Effector memory CD8-positive, alpha-beta T cell (primary cell): ENCODE measurements at places on chromosomes 6 and 20.
A peak's percentile ranks its signal among the peaks of the same experiment; 100 is the strongest.

DNA sequence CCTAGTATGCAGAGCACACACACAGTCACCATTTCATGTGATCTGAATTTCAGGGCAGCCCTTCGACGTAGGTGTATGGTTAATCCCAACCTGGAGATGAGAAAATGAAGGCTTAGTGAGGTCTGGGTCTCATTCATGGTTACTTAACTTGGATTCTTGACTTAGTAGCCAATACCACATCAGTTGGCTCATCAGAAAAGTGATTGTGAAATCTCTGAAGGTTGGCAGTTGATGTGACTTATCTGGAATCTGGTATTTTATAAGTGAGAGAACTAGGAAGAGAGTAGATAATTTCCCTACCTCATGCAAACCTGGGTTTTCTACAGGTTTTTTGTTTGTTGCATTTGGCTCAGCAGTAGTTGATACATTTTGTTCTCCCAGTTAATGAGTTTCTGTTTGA is 123.7 kb downstream of the CCDC170 start:
- no peak overlapping the region for H3K27ac ChIP-seq
- H3K4me1 ChIP-seq: no peaks in the 10 kb centered on the region
- no peak overlapping the region for H3K4me3 ChIP-seq
- no peak for DNase-seq

DNA sequence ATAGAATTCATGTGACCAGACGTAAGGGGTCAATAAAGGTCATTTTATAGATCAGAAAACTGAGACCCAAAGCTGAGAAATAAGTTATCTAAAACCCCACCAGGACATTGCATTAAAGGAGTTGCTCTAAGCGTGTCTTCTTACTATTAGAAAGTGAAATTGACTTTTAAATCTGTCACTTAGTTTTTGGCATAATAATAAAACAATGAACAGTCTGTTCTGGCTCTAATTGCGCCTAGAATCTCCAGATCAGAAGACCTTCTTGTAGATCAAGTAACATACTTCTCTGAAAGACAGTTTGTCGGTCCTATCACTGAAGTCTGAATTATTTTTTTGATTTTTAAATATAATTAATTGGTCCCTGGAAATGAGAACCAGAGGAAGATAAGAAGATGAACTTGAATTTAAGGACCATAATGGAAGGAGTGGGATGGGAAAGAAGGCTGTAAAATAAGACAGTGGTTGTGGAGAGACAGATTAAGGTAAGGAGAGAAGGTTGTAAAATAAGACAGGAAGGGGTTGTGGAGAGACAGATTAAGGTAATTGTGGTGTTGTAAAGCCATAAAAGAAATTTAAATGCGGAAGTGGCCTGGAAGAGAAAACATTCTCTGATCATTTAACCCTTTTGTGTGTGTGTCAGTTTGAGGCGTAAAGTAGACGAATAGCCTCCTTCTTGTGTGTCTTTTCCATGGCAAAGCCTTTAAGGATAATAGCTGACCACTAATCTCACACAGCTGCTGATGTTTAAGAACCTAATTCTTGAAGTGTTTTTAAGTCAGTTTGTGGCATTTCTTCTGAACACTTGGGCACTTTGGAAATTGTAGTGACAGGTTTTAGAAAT is 20.1 kb downstream of the TOP1 start:
- peak overlapping the region; percentile 60 for H3K4me3 ChIP-seq
- no peak for DNase-seq
- H3K4me1 ChIP-seq: peaks cover 64% of the 10 kb centered on the region

DNA sequence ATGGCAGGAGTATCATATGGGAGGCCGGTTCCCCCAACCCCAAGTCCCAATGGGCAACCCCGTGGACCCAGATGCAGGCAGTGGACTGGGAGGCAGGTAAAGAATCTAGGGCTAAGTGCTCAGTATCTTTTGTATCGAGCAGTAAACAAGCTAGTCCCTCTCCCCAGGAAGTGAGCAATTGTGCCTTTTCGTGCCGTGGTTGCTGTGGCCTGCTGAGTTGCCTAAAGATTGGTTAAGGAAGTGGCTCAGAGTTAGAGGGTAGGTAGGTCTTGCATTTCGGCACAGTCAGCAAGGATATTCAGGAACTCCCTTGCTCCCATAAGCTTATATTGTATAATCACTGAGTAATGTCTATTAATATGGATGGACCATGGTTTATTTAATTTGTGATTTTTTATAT is 1.3 kb upstream of the DNAH8 start:
- peak overlapping the region; percentile 91 for H3K27ac ChIP-seq
- peaks cover 14% of the 10 kb centered on the region for H3K27me3 ChIP-seq
- peak overlapping the region; percentile 48 for H3K4me3 ChIP-seq
- peak; percentile 38 for DNase-seq
- peaks cover 19% of the 10 kb centered on the region for H3K4me1 ChIP-seq

GRCh38 chr6:148723484-148723883 is 23.3 kb upstream of the UST start:
- no peak for DNase-seq
- no peaks in the 10 kb centered on the region for H3K4me1 ChIP-seq
- H3K4me3 ChIP-seq: no peak overlapping the region
- H3K27ac ChIP-seq: no peak overlapping the region
- no peaks in the 10 kb centered on the region for H3K36me3 ChIP-seq

DNA sequence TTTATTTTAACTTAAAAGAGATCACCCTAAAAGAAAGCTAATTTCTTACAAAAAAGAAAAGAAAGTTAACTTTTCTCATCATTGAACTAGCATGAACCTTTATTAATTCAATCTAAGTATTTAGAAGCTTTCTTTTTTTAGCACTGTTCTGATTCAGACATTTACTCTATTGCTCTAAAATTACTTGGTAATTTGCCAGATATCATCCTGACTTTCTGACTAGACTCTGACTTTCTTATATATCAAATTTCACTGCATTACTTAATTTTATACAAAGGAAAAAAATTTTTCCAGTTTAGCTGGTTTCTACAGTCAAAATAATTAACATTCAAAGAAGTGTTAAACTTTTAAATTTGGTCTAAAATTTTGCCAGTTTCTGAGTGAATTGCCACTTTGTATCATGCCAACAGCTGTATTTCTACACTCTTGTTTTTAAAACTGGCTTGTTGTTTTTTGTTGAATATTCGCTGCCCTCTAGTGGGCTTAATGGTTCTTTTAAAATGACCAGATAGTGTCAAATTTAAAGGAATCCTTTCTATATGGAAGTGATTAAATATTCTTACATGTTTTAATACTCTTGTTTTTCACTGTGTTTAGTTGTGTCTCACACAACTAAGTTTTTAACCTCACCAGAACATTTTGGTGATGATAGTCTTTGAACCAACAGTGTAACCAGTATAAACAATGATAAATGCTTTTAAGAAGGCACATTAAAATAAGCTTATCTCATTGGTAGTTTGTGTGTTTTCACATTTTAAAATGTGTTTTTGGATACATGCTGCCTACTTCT is 102.0 kb downstream of the POPDC3 start:
- peaks cover 20% of the 10 kb centered on the region for H3K27me3 ChIP-seq
- H3K4me3 ChIP-seq: no peak overlapping the region
- H3K36me3 ChIP-seq: peaks cover 2% of the 10 kb centered on the region
- no peak for DNase-seq

DNA sequence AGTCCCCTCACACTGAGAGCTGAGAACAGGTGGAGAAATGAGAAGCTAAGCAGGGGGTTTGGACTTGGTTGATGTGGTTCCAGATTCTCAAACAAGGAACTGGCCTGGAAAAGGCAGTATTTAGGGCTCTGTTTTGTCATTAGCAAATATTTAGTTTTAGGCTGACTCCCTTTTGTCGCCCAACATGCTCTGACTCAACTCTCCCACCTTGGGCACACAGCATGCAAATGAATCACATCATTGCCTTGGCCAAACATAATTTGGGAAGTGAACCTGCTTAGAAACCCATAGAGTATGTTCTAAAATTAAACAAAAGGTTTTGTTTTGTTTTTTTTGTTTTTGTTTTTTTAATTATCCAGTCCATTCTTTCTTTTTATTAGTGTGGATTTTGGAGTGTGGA is 9.5 kb upstream of the UQCC2 start:
- no peak overlapping the region for H3K27ac ChIP-seq
- peaks cover 3% of the 10 kb centered on the region for H3K36me3 ChIP-seq
- H3K27me3 ChIP-seq: peaks cover 33% of the 10 kb centered on the region
- no peaks in the 10 kb centered on the region for H3K4me1 ChIP-seq
- no peak overlapping the region for H3K4me3 ChIP-seq
- no peak for DNase-seq

- no peak overlapping the region for H3K27ac ChIP-seq
- H3K4me1 ChIP-seq: no peaks in the 10 kb centered on the region
- H3K36me3 ChIP-seq: peaks cover 2% of the 10 kb centered on the region
- H3K27me3 ChIP-seq: peaks cover 21% of the 10 kb centered on the region
Observed at GRCh38 chr6:70277470-70277869, 25.4 kb downstream of the COL9A1 start.

DNA sequence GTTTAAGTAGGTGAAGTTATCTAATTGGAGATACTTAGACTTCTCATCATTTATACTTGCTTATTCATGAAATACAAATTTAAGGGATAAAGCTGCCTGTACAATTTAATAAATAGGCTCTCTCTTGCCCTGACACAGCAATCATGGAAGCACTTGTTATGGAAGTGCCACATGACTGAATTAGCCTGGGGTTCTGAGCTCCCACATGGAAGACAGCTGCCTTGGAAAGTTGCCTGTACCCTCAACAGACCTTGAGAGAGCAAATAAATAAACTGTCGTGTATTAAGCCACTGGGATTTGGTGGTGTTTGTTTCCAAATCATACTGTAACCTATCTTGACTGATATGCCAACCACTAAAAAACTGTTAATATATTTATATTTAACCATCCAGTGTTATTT is 87.0 kb upstream of the RSPO3 start:
- DNase-seq: no peak
- H3K4me1 ChIP-seq: no peaks in the 10 kb centered on the region
- H3K27me3 ChIP-seq: no peaks in the 10 kb centered on the region

- DNase-seq: peak; percentile 38
- peaks cover 26% of the 10 kb centered on the region for H3K36me3 ChIP-seq
- peaks cover 38% of the 10 kb centered on the region for H3K4me1 ChIP-seq
- H3K27me3 ChIP-seq: no peaks in the 10 kb centered on the region
- H3K4me3 ChIP-seq: peak overlapping the region; percentile 90
- H3K27ac ChIP-seq: peak overlapping the region; percentile 76
Observed at GRCh38 chr6:144582939-144583613, 297.9 kb downstream of the UTRN start.

GRCh38 chr6:115972679-115973078 is 88.0 kb downstream of the FRK start:
- no peak overlapping the region for H3K4me3 ChIP-seq
- DNase-seq: no peak
- peaks cover 22% of the 10 kb centered on the region for H3K27me3 ChIP-seq
- H3K36me3 ChIP-seq: no peaks in the 10 kb centered on the region
- no peak overlapping the region for H3K27ac ChIP-seq

DNA sequence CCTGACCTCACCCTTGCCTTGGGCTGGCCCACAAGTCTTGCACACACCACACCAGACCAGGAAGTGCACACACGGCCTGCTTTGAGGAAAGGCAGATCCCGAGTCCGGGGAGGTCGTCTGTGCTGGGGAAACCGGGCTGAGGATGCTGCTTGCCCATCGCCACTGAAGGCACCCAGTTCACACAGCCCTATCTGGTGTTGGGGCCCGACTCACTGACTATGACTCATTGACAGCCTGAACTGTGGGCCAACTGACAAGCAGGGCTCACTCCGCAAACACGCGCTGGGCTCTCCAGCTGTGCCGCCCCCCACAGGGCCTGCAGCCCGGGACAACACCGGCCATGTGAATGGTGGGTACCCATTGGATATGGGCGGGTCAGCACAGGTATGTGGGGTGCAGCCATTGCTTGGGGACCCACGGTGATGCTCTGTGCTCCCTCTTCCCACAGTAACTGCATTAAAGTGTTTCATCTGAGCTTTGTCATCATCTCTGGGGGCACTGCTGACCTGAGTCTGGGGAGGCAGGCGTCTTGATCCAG is 1.6 kb downstream of the SAMD10 start:
- DNase-seq: peak; percentile 39
- peaks cover 49% of the 10 kb centered on the region for H3K4me1 ChIP-seq
- H3K27me3 ChIP-seq: no peaks in the 10 kb centered on the region
- peak overlapping the region; percentile 85 for H3K27ac ChIP-seq
- peak overlapping the region; percentile 88 for H3K4me3 ChIP-seq

- H3K27ac ChIP-seq: no peak overlapping the region
- peak overlapping the region; percentile 4 for H3K4me3 ChIP-seq
- DNase-seq: no peak
- H3K27me3 ChIP-seq: peaks cover 84% of the 10 kb centered on the region
- H3K36me3 ChIP-seq: peaks cover 35% of the 10 kb centered on the region
- H3K4me1 ChIP-seq: peaks cover 4% of the 10 kb centered on the region
Observed at GRCh38 chr6:27295301-27296079, 16.6 kb downstream of the POM121L2 start.

- peaks cover 50% of the 10 kb centered on the region for H3K27me3 ChIP-seq
- H3K4me3 ChIP-seq: no peak overlapping the region
- no peak for DNase-seq
- H3K4me1 ChIP-seq: peaks cover 4% of the 10 kb centered on the region
Observed at GRCh38 chr6:87945966-87946365, 101.7 kb upstream of the SPACA1 start.

- no peak for DNase-seq
- H3K27ac ChIP-seq: no peak overlapping the region
- H3K27me3 ChIP-seq: no peaks in the 10 kb centered on the region
- H3K4me1 ChIP-seq: peaks cover 1% of the 10 kb centered on the region
Observed at GRCh38 chr6:90249034-90249433, 47.6 kb downstream of the BACH2 start.

- no peaks in the 10 kb centered on the region for H3K36me3 ChIP-seq
- no peak overlapping the region for H3K27ac ChIP-seq
- H3K4me3 ChIP-seq: no peak overlapping the region
- no peak for DNase-seq
- H3K4me1 ChIP-seq: no peaks in the 10 kb centered on the region
Observed at GRCh38 chr6:136012198-136012887, 160.8 kb downstream of the PDE7B start.

DNA sequence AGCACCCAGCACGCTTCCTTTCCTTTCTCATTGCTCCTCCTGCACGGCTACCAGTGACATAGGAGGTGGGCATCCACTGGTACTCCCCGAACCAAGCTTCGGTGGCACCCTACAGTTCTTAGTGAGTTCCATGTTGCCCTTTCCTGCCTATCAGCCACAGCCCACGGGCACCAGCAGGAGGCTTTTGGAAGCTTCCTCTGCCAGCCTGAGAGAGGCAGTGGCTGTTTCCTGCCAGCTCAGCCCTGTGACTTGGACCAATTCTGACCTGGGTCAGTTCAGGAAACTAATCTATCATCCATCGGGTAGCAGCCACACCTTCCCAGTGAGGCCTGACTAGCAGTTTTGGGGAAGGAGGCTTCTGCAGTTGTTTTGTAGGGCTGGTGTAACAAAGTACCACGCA is 176.4 kb upstream of the UST start:
- no peak overlapping the region for H3K4me3 ChIP-seq
- DNase-seq: no peak
- peaks cover 28% of the 10 kb centered on the region for H3K27me3 ChIP-seq
- no peak overlapping the region for H3K27ac ChIP-seq

- no peaks in the 10 kb centered on the region for H3K27me3 ChIP-seq
- H3K4me3 ChIP-seq: no peak overlapping the region
- DNase-seq: no peak
- H3K4me1 ChIP-seq: peaks cover 14% of the 10 kb centered on the region
Observed at GRCh38 chr6:99407076-99407475, 13.1 kb upstream of the COQ3 start.
